ENCODE measurements at places on chromosomes 2 and 18. TPM values are rescaled to one million over a fixed set of nuclear protein-coding genes. Genes with fewer than 3 reads are reported as not detected.
A peak's percentile ranks its signal among the peaks of the same experiment; 100 is the strongest.

ALK gene
- 1.0 TPM for total RNA-seq

GRCh38 chr2:160907738-160908137, 252.5 kb upstream of the TANK start:
- no peak for DNase-seq

MYO1B gene
- total RNA-seq, result 63.9 TPM

SERPINB11 gene
- total RNA-seq, result not detected

DNA sequence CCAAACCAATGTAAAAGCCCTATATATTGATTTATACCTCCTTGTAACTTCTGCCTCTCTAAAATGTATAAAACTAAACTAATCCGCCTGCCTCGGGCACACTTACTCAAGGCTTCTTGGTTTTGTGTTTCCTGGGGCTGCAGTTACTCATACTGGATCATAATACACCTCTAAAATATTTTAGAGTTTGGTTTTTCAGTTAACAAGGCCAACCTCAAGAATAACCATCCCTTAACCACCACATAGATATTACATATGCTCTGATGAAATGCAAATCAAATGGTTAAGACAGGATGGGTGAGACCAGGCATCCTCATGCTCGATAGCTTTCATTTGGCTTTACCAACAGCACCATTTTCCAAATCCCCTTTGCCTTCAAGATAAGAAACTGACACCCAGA, 46.4 kb downstream of the UXS1 start:
- no peak for DNase-seq

- DNase-seq, result no peak
These were observed 83.1 kb downstream of the CCDC93 start for GRCh38 chr2:117930775-117931174.

GRB14 gene
- total RNA-seq, result 21.7 TPM

DNA sequence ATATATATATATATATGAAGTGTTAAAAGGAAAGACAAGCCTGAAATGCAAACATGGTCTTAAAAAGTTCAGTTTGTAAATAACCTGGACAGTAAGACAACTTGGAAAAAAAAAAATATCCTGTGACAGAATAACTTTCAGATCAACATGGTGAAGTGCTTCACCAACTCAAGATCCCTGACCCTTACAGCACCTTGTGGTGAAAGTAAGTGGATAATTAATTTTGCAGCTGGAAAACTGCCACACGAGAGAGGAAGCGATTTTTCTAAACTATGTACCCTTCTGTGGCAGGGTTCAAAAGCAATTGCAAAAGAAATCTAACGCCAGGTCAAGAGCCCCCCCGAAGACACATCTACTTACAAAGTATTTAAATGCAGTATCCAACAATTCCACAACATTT, 95.8 kb downstream of the PAX3 start:
- DNase-seq, result no peak

- DNase-seq, result no peak
These were observed 173.8 kb downstream of the ICOS start for GRCh38 chr2:204110338-204110741.

DNA sequence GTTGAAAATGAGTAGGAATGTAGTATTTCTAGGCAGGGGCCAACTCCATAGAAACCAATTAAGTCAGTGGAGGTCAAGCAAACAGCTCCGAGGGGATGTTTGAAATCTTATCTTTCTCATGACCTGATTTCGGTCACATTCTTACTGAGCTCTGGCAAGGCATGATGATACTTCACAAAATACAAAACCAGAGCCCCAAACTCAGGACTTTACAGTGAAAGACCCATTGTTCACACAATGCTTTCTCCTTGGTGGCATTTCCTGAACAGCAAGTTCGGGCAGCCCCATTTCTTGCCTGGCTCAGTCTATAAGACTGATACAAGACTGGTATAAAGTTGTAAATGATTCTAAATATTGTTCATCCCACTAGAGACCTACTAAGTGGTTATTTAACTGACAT, 53.3 kb downstream of the LAMA1 start:
- no peak for DNase-seq

DNA sequence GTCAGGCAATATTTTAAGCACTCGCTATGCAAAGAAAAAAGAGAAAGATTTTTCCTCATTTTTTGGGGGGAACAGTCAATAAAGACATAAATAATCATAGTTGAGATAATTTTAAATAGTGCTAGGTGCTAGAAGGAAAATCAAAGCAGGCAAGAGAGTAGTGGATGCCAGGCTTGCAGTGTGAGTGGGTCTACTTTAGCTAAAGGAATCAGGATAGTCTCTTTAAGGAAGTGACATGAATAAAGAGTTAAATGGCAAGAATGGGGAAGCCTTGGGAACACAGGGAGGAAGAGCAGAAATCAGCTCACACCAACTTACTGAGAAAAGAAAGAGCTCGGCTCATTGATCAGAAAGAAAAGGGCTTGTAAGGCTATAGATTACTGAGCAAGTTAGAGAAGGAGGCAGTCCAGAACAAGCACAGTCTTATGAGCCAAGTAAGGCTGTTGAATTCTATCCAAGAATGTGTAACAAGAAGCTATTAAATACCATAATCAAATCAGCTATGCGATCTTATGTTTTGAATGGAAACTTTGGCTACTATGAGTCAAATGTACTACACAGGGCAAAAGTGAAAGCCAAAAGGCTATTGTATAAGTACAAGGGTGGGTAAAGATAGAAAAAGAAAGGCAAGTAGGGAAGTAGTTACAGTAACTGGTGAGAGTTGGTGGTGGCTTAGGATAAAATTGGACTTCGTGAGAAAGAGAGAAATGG, 833.8 kb upstream of the PIK3C3 start:
- no peak for DNase-seq

- DNase-seq, result no peak
These were observed 285.1 kb downstream of the SS18 start for GRCh38 chr18:25805323-25805722.

DNA sequence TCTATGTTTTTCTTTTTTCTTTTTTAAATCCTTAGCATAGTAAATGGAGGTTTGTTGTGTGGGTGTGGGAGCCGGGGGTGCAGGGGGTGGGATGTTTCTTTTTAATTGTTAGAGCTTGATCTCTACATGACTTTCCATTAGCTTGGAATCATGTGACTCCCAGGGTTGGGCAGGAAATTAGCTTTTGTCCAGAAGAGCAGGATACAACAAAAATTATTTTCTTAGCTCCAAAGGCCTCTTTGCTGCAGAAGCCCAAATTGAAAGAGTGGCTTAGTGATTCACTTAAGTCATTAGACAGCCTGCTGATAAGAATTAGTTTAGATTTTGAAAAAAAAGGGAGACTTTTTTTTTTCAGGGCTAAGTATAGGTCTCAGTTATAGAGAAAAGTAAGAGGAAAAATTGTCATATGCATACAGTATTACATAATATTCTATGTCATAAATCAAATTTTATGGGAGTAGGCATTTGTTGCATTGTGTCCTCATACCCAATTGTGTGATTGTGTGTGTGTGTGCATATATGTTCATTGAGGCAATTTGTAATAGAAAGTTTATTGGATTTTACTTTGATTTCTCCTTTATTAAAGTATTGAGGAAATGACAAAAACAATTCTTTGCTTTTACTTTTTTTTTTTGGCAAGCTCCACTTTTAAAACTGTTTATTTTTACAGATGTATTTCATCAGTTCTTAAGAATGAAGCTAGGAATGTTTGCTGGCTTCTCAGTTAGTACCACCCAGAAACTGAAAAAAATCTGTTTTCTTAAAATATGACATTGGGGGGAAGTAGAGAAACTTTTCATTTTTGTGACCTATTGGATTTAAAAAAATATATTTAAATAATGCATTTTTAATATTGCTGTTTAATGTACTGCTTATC, 47.4 kb downstream of the TSPYL6 start:
- no peak for DNase-seq

DNA sequence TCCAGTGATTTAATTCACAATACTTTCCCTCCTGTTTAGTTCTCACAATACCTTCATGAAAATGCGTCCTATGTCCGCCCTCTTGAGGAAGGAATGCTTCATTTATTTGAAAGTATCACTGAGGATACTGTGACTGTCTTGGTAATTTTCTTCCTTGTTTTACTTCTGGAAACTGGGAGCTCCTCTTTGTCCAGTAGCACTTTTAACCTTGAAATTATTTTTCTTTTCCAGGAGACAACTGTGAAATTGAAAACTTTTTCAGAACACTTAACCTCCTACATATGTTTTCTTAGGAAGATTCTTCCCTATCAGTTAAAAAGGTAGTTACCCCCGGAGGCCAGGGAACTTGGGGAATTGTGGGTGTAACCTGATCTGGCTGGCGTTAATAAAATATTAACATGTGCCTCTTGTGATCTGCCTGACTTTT, 58.9 kb upstream of the STON1 start:
- DNase-seq, result no peak

DNA sequence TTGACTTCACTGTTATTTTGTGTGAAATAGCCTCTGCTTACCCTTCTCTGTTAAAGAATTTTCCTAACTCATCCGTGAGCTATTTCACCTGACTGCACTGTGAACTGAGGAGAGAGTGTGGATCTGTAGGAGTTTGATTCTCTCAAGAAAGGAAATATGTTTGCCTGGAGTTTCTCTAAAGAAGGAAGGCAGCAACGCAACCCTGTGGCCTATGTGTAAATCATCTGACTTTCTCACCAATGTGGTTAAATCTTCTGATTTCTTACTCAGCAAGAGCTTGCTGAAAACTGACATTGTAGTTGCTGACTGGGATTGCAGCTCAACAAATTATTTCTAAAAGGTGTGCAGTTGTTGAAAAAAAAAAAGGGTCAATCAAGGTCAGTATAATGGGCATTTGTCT, 153.9 kb upstream of the PELI1 start:
- DNase-seq, result no peak

CFC1 gene
- total RNA-seq, result not detected

- DNase-seq, result no peak
These were observed 888 bp upstream of the TWSG1 start for GRCh38 chr18:9333441-9334328.

- DNase-seq, result no peak
These were observed 4.0 kb upstream of the RNF152 start for GRCh38 chr18:61896757-61897156.

DNA sequence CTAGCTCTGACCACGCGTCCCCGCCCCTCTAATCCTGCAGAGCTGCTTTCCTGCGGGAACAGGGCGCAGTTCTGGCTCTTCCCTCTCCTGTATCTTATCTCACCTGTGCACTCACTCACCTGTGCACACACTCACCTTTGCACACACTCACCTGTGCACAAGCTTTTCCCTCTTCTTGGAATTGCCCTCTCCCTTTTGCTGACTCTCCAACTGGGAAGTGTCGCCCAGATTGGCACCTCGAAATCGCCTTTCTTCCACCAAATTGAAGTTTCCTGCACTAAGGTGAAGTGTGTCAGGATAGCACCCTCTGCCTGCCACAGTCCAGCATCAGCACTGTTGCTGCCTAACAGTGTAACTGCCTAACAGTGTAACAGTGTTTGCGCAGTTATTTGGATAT, 566 bp upstream of the CMPK2 start:
- DNase-seq, result no peak

- no peak for DNase-seq
These were observed 94.9 kb upstream of the TWSG1 start for GRCh38 chr18:9239720-9240119.

CLEC4F gene
- total RNA-seq, result 0.48 TPM

DNA sequence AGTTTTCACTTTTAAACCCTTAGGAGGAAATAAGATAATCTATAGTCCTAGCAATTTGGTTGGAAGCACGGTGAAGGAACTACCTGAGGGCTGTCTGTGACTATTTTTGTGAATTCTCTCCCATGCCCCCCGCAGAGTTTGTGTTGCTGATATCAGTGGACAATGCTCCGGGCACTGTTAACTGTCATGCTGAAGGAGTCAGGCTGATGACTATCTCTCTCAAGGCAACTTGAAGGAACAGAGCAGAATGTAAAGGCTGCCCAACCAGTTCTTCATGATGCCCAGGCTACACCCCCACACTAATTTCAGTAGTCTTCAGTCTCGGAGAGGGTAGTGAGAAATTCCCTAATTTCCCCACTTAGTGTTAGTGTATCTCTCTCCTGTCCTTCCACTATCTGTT, 21.6 kb upstream of the RAB6C start:
- DNase-seq, result no peak

- peak; percentile 88 for DNase-seq
These were observed 1.2 kb upstream of the BIN1 start for GRCh38 chr2:127108090-127108523.

DNA sequence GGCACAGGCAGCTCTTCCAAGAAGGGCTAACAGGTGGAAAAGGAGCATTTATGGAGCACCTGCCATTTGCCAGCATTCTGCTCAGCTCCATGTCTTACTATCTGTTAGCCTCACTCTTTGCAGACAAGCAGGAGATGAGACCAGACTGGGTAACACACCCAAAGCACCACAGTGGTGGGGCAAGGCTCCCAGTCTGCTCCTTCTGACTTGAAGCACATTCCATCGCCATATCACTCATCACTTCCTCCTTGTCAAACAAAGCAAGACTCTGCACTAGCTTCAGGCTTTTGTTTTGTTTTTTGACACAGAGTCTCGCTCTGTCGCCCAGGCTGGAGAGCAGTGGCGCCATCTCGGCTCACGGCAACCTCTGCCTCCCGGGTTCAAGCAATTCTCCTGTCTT, 182.8 kb downstream of the MGAT5 start:
- DNase-seq, result no peak

GRCh38 chr2:29816651-29817050, 104.7 kb downstream of the ALK start:
- no peak for DNase-seq

GRCh38 chr18:33828949-33829348, 250.9 kb downstream of the ASXL3 start:
- DNase-seq, result no peak

KCNG2 gene
- 0.51 TPM for total RNA-seq

DNA sequence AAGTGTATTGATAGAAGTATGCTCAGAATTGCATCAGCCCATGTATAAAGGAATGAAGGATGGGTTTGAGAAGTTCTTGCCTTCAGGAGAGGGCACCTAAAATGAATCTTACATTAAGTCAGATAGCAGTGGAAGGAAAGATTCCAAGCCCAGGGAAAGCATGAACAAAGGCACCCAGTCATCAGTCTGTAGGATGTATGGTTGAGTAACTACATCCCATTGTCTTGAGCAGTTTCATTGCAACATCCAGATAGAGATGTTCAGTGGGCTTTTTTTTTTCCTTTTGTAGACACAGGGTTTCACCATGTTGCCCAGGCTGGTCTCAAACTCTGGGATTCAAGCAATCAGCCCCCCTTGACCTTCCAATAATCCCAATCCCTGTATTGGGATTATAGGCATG, 80.7 kb downstream of the ARHGAP28 start:
- DNase-seq, result no peak
